Kidney glomerular epithelial cell (primary cell): ENCODE measurements at places on chromosomes 2 and 18.

DNA sequence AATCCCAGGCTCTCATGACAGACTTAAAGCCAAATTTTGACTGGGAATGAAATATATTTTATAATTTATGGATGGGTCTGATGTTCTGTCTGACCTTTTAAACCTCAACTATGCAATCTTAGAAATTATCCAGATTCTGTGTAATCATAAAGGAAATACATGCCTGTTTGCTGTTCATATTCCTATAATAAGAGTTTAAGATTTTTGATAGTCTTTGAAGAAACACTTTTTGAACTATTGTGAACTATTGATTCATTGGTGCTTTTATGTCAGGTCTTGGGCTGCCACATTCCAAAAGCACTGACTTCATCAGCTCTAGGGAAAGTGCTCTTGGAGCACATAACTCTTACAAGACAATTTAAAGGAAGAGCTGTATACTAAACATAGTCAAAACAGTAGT, 64.2 kb downstream of the CCDC150 start:
- no peak for DNase-seq

- no peak for DNase-seq
These were observed 313.0 kb downstream of the CDH2 start for GRCh38 chr18:27863780-27864430.

GRCh38 chr2:3604991-3605961, 10.4 kb downstream of the COLEC11 start:
- DNase-seq = no peak

DNA sequence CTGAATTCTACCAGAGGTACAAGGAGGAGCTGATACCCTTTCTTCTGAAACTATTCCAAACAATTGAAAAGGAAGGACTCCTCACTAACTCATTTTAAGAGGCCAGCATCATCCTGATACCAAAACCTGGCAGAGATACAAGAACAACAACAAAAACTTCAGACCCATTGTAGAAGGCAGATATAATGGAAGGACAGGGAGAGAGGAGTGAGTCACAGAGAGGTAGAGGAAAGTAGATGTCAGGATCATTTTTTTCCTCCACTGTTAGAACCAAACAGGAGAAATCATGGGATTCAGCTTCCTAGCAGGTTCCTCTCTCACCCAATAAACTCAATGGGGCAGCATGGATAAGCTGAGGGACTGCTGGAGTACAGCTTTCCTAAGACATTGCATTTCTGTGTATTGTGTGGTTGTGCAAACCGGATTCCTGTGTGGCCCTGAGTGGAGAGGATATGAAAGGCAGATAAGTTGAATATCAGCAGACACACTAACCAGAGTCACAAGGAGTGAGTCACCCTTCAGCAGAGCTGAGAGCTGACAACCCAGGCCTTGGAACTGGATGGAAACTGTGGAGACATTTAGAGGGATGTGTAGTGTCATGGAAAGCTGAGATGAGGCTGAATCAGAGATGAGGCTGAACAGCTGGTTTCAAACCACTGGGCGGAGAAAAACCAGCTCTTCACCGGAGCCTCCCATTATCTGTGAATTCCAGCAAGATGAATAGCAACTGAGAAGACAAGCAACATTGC, 60.9 kb upstream of the MMADHC start:
- DNase-seq = peak; percentile 94

GRCh38 chr18:54127759-54128378, 96.6 kb downstream of the MBD2 start:
- peak; percentile 36 for DNase-seq

DNA sequence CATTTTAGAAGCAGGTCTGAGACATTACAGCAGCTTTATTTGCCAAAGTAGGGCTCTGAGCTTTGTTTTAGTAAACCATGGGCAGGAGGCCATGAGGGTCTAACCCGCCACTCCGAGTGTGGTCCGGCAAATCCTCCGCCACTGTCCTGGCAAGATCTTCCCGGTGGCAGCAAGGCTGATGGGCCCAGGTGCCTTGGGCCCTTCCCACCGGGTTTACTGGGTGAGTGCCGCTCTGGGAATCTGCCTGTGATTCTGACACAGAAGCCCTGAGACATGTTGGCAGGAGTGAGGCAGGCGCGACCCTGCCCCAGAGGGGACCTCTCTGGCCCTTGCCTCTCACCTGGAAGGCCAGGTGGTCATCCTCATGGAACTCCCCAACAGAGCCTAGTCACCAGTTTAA, 29.9 kb downstream of the MTERF4 start:
- DNase-seq = no peak

DNA sequence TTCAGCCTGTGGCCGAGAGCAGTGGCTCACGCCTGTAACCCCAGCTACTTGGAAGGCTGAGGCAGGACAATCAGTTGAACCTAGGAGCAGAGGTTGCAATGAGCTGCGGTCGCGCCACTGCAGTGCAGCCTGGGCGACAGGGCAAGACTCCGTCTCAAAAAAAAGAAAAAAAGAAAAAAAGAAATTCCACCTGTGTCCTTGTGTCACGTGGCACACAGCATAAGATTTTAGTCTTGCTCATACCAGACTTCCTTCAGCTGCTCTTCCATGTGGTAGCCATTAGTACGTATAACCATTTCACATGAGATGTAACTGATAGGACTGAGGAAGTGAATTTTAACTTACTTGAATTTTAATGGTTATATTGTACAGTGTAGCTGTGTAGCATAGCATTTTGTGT, 4.0 kb downstream of the NOP58 start:
- DNase-seq = no peak

- DNase-seq = no peak
These were observed 105.0 kb downstream of the MC4R start for GRCh38 chr18:60267391-60268058.

DNA sequence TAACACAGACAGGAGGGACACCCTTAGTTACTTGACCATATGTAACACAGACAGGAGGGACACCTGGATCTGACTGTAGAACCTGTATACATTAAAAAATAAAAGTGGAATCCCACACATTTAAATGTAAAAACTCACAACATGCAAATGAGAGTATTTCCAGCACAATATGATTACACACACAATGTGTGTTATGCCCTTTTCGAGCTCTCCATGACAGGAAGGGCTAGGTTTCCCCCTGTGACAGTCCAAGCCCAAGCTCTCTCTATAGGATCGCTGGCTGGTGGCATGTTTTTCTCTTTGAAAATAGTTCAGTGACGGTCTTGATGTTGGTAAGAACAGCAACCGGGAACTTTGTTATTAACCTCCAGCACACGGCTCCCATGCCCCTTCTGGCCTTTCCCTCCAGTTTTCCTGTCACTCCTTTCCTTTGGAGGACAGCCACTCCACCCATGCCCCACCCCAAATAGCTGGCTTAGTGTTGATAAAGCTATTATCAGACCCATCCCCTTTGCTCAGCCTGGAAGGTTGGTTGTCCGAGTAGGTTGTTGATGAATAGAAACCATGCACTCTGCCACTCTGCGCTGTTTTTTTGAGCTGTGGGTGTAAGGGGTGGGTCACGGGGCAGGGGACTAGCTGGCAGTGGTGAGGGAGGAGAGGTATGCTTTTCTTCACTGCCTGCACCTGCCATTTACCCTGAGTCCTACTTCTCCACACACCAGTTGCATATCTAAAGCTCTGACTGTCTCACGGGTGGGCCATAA, 2.7 kb downstream of the RASGRP3 start:
- no peak for DNase-seq

GRCh38 chr2:235011607-235011928, 59.8 kb downstream of the SH3BP4 start:
- DNase-seq = no peak

DNA sequence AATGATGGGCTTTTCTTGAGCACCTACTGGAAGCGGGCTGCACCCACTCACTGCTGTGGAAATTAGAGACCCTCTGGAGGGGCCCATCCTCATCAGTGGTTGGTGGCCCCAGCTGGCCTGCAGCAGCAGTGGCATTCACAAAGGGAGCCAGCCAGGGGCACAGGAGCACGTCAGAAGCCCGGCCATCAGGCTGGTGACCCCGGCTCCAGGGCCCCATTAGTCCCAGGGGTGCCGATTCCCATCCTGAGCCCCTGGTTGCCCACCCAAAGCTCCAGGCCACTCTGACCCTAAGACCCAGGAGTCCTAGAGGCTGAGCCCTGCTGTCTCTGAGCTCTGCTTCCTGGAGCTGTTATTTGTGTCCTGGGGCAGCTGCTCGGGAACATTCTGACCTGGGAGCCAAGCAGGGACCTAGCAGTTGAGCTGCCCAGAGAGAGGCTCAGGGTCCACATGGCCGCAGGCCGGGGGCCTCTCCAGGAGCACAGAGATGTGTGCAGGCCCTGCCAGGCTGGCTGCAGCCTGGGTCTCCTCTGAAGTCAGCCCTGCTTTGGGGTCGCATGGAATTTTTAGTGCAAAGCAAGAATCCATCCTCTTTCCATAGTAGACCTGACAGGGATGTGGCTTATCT, 207.2 kb downstream of the KLHL29 start:
- DNase-seq = no peak

DNA sequence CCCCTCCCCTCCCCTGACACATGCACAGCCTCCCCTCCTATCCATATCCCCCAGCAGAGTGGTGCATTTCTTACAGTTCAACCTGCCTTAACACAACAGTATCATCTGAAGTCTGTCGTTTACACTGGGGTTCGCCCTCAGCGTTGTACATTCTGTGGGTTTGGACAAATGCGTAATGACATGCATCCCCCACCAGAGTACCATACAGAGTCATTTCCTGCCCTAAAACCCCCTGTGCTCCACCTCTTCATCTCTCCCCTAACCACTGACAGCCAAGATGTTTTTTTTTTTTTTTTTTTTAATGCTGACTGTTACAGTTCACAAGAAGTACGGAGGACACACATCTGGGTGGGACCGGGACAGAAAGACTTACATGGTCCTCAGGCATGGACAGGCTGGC, 22.6 kb downstream of the POMC start:
- DNase-seq = no peak
